Activated CD8-positive, alpha-beta memory T cell treated with anti-CD3 and anti-CD28 coated beads, Interleukin-2, amount 50 U/mL, for 4 hours (primary cell): ENCODE measurements at places on chromosomes 6 and 20.

- DNase-seq: no peak
Measured at GRCh38 chr6:52209770-52210169, 23.6 kb downstream of the IL17A start.

DNA sequence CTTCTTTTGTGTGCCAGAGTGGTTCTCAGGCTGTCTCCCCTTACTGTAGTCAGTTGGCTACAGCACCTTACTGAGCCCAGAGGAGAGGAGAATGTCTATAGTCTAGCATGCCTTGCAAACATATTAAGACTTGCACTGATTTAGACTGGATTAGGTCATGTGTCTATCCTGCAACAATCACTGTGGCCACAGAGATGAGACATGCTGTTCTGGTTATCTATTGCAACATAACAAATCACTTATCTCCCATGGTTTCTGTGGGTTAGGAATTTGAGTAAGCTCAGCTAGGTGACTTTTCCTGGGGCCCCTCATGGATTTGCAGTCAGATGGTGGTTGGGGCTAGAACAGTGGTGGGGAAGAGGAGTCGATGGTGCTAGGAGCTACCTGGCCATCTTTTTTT is 261.3 kb downstream of the SOD2 start:
- DNase-seq: no peak

DNA sequence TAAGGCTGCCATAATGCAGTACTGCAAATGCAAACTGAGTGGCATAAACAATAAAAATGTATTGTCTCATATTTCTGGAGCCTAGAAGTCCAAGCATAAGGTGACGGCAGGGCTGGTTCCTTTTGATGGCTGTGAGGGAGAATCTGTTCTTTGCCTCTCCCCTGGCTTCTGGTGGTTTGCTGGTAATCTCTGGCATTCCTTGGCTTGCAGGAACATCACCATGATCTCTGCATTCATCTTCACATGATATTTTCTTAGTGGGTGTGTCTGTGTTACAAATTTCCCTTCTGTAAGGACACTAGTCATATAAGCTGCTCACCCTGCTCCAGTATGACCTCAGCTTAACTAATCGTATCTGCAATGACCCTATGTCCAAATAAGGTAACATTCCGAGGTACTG is 1104.2 kb upstream of the CITED2 start:
- no peak for DNase-seq

- DNase-seq: no peak
Measured at GRCh38 chr6:73803562-73804241, 107.7 kb downstream of the CD109 start.

DNA sequence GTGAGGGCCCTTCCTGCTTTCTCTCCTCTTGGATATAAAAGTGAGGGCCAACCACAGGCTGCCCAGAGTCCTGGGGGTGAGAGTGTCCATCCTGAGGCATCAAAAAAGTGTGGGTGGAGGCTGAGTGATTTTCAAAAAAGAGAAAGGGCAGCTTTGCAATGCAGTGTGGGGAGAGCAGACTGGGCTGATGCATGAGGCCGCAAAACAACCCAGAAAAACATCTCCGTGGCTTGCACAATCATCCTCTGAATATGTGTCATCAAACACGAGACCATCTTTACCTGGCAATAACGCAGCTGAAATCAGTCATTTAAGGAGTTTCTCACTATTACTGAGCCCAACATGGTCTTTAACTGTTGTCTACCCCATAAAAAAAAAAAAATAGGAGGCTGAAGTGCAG is 191.2 kb upstream of the SOX4 start:
- no peak for DNase-seq

DNA sequence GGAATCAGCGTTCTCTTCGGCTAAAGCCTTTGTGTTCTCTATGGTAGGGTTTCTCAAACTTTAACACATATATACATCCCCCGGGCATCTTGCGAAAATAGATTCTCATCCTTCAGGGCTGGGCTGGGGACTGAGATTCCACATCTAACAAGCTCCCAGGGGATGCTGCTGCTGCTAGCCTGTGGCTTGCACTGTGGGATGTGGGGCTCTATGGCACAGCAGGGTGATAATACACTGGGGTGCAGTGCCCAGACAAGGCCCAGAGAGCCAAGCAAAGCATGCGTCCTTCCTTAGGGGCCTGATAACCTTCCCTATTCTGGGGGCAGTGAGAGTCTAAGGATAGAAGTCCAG is 102.0 kb downstream of the LAMP5 start:
- no peak for DNase-seq

DNA sequence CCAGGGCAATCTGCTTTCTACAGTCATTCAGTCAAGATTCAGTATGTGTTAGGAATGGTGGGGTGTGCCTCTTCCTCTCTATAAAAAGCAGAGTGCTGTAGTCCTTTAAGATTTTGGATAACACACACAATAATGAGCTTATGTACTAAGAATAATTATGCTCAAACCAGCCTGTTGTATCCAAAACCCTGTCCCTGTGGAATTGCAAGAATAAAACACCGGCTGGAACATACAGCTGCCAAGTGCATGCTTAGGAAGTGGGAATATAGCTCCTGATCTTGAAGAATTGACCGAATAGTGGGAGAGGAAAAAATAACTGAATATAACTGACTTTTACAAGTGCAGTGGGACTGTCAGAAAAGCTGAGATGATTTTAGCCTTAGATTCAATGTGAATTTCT is 979 bp upstream of the MOCS1 start:
- DNase-seq: no peak

DNA sequence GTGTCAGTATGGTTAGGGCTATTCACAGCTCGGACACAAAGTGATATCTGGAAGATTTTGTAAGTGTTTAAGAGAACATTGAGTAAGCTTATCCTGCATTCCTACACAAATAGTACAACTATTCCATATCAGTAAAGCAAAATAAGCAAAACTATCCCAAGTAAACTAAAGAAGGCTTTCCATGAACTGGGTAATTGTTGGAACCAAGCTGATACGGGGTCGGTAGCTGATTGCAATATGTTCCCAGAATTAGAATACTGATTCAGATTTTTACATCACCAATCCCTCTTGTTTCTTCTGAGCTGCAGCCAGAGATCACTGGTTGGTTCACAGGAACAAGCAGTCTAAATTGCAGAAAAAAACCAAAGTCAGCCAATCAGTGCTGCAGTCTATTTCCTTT is 54.1 kb downstream of the CDS2 start:
- DNase-seq: no peak

DNA sequence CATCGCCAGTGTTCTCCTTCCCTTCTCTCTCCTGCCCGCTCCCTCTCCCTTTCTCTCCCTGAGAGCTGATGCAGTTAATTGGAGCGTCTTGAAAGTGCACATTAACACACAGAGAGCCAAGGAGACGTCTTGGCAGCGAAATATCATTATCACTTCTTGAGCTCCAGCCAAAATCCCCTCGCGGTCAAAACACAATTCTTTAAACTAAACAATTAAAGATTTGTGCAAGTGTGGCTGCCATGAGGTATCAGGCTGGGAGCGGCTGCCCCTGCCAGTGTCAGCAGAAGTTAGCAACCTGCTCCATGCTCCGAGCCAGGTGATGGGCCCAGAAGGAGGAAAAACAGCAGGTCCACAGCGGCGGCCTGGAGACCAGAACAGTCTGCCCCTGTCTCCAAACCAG is 100.9 kb upstream of the FOXP4 start:
- no peak for DNase-seq

DNA sequence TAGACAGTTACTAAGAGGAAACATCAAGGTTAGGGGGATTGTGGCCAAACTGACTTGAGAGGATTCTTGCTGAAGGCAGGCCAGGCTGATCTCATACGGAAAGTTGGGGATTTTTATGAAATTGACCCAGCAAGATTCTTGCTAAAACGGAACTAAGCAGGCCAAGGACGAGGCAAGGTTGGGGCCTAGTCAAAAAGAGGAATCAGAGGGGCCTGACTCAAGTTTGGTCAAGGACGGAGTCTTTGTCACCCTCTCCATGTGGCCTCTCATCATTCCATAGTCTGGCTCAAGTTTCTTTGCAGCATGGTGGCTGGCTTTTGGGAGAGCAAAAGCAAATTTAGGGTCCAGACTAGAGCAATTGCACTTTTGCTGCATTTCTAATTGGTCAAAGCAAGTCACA is 7.9 kb upstream of the HECA start:
- DNase-seq: no peak

DNA sequence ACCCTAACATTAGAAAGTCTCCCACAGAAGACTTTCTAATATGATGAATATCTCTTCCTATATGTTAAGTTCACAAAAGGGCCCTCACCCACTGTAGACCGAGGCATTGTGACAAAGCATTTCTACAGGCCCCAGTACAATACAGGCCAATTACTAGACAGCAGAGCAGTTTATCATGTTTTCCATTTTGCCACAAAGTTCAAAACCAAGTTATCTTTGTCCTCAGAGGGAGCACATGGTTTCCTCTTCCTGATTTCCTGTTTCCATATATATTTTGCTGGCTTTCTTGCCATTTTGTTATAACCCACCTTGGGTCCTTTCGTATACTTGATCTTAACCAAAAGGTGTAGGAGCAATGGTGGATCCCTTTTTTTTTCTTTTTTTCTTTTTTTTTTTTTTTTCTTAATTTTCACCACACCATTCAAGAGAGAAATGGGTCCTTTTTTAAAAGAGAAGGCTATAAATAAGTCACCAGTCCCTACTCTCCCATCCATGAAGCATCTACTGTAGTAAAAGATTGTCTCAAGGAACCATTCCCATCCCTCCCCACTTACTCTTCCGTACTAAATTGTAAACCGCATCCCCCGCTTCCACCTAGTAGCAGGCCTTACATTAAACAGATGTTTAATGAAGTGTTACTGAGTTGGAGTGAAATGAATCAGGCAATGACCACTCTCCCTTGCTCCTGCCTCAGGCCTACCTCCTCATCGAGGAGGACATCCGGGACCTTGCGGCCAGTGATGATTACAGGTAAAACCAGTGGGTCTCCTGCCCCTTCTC is 2.1 kb upstream of the UBE2C start:
- no peak for DNase-seq

DNA sequence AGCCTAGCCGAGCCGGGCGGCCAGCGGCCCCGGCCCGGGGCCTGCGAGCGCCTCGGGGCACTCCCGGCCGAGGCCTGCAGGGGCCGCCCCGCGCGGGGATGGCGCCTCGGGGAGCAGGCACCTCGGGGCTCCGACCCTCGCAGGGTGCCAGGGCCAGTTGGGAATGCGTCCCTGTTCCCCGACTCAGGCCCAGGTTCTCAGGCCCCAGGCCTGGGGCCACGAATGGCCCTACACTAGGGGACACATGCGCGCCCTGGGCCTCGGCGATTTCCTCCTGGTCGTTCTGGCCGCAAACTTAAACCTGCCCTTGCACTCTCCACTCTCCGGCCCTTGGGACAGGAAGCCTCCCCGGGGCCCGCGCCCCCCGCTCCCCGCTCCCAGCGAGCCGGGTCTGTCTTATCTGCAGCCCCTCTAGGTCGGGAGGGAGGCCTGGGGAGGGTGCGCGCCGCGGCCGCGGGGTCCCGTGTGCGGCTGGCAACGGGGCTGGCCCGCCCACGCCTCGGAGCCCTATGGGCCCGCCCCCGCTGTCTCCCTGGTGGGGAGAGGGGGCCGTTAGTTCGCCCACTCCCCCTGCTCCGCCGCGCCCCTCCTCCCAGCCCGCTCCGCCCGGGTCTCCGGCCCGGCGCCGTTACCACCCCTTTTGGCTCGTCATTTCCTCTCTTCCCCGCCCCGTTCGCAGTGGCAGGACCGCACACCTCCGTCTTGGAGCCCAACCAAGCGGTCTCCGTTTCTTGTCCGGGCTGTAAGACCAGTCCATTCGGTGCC is 611 bp downstream of the NFYA start:
- DNase-seq: peak; percentile 80

DNA sequence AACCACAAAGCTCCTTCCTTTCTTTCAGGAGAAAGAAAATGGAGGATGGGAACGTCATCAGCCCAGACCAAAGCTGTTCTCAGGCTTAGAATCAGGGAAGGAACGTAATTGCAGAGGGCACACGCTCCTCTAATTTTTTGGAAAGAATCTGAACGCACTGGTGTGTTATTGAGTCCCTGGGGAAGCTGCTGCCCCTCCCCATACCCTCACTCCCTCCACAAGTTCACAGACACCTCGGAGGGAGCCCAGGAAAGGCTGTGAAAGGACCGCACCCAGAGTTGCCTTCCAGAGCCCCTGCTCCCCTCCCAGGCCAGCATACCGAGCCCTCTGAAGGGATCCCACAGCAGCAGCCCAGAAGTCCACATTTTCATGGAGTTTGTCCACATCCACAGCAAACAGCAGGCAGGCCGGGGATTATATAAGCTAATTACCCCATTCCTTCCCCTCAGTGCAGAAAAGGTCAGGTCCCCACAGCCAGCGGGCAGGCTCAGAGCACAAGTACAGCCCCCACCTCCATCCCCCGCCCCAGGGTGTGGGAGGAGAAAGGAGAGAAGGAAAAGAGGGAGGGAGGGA is 53.7 kb downstream of the ANKRD60 start:
- no peak for DNase-seq

DNA sequence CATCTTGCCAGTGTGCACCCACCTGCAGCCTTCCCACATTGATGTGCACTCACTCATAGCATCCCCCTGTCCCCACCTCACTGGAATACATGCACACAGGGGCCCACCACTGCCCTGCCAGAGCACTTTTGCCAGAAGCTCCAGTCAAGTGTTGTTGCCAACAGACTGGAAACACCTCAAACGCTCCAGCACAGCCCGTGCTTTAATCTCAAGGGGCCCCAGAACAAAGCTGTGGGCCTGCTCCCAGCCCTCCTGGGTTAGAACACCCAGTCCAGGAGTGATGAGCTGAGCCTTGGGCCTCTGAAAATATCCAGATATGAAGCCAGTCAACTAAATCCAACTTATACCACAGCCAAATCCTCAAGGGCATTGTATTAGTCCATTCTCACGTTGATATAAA is 77.1 kb downstream of the CYP39A1 start:
- no peak for DNase-seq

DNA sequence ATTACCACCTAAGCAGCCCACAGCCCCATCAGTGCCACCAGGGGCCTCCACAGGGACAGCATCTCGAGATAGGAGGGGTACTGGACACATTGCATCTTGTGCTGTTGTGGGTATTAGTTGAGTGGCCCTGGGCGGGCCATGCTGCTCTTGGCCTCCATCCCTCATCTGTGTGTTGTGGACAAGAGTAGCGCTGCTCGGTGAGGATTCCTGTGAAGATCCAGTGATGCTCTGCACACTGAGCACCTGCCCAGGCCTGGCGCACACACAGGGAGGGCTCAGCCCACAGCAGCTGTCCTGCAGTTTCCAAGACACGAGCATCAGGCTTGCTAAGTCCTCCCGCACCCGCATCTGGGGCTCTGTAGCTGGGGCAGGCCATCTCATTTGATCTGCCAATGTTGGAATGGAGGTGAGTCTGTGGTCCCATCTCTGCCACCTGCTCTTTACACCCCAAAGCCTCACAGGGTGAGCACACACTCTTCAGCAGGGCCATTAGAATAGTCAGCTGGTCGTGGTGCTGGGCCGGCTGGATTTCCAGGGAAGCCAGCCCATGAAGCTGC is 32.0 kb downstream of the SPATA2 start:
- no peak for DNase-seq

GRCh38 chr6:168632694-168633093 is 191.7 kb downstream of the SMOC2 start:
- DNase-seq: no peak

- DNase-seq: no peak
Measured at GRCh38 chr6:98880486-98880885, 46.1 kb downstream of the POU3F2 start.
